ENCODE measurements at places on chromosomes 4 and X.

- DNase-seq = no peak
Measured at GRCh38 chr4:173522160-173522950, 7.7 kb downstream of the HAND2 start.

DNA sequence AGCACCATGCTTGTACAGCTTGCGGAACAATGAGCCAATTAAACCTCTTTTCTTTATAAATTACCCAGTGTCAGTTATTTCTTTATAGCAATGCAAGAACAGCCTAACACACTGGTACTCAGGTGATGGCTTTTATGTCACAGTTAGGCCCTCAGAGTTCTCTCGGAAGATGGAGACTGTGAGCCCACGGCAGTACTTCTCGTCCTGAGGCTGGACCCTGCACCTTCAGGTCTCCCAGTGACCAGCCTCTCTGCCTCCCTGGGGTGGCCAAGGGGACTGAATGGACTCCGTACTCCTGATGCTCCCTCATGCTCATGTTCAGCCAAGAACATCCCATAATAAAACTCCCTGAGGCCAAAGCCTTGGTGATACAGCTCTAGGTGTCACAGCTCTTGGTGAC lies 25.0 kb upstream of the PDLIM3 start:
- no peak for DNase-seq

GRCh38 chrX:1264556-1264955 lies 4.1 kb upstream of the CSF2RA start:
- DNase-seq = no peak

DNA sequence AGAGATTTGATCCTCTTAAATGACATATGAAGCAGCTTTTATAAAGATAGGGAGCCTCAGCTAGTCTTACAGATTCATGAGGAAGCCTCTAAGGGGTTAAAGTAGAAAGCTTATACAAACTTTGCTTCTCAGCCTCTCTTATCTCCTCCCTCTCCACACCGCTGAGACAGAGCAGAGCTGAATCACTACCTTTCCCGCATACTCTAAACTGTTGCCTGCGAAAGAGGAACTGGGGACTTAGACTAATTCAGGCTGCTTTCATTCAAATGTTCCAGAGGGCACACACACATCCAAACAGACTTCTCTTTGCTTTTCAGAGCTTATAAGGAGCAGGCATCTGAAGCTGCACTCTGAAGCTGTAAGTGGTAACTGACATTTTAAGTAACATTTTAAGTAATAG lies at the start of gene SERTM2:
TSS of gene SERTM2 (plus strand) at position 169 of the 400 bp plus-strand sequence. CDS start 7,213 bp downstream, outside the sequence.
- no peak for DNase-seq

DNA sequence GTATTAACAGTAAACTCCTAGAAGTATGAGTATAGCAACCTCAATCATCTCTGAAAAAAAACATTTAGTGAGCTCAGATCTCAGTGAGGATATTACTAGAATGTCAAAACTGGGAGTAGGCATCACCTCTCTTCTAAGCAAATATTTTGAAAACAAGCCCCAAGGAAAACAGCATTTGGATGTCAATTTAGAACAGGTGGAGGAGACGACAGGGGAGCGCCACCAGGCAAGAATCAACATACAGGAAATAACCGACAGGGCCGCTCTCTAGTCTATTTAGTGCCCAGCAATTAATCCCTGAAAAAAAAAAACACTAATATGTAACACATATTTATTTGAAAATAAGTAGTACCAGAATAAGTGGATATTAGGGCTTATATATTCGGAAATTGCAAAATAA lies 940.3 kb upstream of the ADGRL3 start:
- no peak for DNase-seq

Measured in activated CD8-positive, alpha-beta memory T cell treated with anti-CD3 and anti-CD28 coated beads for 4 hours (primary cell).